SK-MEL-5 (cell line): ENCODE measurements at places on chromosomes 1 and 21.
A peak's percentile ranks its signal among the peaks of the same experiment; 100 is the strongest.

DNA sequence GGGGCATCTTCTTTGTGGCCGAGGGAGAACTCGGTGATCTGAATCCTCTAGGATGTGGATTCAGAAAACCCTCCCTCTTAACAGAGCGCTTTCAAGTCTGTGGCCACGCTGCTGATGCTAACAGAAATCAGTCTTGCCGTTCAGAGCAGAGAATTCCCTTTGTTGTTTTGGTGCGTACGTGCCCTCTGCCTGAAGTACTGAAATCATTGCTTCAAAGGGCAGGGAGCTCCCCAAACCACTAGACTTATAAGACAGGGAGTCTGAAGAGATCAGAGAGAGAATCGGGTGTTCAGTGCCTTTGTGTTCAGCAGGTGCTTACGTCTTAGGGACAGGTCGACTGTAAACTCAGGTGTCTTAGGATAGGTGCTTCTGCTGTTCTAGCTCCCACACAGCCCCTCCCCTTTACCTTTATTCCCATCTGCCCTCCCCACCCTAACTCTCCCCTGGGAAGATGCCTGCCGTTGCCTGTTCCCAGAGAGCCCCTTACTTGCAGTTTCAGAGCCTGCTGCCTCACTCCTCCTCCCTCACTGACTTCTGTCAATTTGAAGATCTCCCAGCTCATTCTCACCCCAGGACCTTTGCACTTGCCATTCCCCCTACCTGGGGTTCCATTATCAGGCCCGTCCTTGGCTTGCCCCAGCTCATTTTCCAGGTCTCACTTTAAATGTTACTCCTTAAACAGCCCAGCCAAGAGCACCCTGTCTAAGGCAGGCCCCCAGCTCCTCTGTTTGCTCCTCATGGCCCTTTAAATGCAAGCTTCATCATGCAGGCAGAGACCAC lies 143.0 kb downstream of the CAMTA1 start:
- no peak for DNase-seq

- no peak for DNase-seq
Observed at GRCh38 chr1:74714429-74715235, 18.2 kb downstream of the CRYZ start.

DNA sequence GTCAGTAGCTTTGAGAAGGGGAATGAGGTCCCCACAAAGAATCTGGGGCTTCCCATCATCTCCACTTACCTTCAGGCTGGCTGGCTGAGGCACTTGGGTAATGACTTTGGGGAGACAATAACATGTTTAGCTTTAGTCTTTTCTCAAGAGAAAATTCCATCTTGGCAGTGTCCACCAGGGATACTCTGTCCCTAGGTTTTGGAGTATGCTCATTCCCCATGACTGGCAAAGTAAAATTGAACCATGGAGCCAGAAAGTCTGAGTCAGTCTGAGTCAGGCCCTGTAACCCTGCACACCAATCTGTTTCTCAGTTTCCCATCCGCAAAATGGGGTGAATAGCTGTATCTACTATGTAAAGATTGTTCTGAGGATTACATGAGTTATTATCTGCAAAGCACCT lies 28.2 kb downstream of the RUNX1 start:
- DNase-seq = no peak

DNA sequence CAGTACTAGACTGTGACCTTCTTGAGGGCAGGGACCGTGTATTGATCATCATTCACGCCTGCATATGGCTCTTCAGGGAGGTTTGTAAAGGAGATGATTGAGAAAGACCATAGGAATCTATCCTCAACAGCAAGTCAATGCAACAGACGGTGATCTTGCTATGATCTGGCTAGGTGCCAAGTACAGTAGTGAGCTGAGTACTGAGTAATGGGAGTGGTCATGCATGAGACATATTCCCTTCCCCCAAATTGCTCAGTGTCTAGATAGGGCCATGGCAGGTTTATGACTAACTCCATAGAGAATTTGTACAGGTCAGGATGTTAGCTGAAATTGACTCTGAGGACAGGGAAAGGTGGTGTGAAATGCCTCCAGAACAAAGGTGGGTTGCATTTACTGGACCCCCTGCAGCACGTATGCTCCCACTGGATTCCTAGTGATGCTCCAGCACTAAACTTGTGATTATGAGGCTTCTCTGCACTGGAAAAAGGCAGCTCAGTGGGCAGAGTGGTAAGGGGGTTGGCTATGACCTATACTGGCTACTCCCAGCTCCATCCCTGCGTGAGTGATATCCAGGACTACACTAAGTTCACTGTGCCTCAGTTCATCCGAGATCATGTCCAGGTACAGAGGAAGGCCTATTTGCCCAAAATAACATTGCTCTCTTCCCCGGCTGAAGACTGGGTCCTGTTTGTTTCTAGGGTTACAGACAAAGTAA lies 37.2 kb downstream of the KCNJ6 start:
- no peak for DNase-seq

- DNase-seq = peak; percentile 82
Observed at GRCh38 chr1:213244664-213245091, 193.6 kb downstream of the RPS6KC1 start.

- no peak for DNase-seq
Observed at GRCh38 chr21:36461277-36461917, 18.5 kb downstream of the CLDN14 start.

GRCh38 chr1:97379387-97380075 lies 541.3 kb downstream of the DPYD start:
- DNase-seq = no peak

- no peak for DNase-seq
Observed at GRCh38 chr1:231958448-231958847, 331.9 kb downstream of the DISC1 start.

DNA sequence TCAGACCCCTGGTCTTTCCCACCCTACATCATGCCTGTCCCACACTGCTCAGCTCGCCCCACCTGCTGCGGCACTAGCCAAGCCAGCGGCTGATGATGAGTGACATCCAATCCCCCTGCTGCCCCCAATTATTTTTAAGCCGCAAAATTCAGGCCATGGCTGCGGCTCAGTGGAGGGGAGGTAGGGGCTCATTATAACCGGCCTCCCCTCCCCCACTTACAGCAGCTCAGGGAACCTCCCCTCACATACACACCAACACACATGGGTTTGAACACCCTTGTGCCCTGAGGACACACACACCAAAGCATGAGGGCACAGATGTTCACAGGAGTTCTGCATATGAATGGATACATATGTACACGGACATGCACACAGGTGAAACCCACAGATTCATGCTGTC lies 5.3 kb downstream of the ADGRB2 start:
- DNase-seq = no peak

DNA sequence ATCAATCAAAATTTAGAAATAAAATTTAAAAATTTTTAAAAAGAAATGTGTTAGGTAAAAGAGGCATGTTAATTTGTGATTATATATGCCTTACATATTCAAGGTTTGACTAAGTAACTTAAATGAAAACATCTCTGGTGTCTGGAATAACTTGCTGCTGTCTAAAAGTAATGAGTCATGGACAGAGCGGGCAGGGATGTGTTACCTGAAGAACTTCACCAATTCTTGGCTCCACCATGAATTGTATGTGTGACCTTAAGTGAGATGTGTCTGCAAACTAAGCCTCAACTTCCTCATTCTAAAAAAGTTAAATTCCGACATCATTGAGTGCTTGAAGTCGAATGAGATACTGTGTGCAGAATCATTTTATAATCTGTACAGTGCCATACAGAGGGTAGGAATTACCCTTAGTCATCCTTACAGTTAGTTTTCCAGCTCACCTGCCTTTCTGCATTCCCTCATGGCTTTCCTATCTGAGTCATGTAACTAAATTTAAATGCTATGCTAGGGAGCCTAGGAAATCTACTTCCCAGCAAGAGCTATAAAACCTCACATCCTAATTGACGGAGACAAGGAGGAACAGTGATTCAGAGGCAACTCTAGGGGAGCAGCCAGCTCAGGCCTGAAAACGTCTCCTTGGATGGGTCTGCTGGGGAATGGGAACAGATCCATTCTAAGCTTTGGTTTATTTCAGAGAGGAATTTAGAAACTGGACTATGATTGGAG lies 100.7 kb upstream of the TSPAN2 start:
- DNase-seq = no peak

- no peak for DNase-seq
Observed at GRCh38 chr1:22139066-22139594, 3.8 kb downstream of the WNT4 start.

- no peak for DNase-seq
Observed at GRCh38 chr1:59509341-59509875, 212.5 kb downstream of the FGGY start.

- no peak for DNase-seq
Observed at GRCh38 chr1:148294116-148294807, 142.2 kb upstream of the NBPF11 start.

DNA sequence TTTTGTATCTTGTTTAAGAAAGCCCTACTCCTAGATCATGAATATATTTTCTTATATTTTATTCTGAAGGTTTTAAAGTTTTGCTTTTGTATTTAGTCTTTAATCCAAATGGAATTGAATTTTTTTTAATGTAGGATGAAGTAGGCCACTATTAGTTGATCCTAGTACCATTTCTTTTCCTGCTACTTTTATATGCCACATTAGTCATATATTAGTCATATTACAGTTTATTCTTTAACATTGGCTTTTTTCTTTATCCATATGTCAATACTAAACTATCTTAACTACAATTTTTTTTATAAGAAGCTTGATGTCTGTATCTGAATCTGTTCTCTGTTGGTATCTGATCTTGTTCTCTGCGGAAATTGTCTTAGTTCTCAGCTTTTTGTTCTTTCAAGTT lies 48.8 kb downstream of the MAN1A2 start:
- no peak for DNase-seq
